Lung microvascular endothelial cell (primary cell): ENCODE measurements at places on chromosomes 3 and 15.

DNA sequence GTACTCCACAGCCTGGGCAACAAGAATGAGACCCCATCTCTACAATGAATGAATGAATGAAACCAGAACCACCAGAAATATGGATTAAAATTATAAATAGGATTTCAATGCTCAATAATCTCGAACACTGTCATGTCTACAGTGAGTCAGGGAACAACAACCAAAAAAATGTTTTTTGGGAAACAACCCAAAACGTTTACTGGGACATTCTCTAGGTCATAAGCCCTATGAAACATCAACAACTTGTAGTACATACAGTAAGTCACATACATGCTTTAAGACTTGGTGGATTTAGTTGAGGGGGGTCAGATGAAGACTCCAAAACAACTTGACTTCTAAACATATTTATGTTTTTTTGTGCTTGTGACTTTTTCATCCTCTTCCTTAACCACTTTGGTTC lies 511.2 kb downstream of the FOXP1 start:
- no peak for DNase-seq

DNA sequence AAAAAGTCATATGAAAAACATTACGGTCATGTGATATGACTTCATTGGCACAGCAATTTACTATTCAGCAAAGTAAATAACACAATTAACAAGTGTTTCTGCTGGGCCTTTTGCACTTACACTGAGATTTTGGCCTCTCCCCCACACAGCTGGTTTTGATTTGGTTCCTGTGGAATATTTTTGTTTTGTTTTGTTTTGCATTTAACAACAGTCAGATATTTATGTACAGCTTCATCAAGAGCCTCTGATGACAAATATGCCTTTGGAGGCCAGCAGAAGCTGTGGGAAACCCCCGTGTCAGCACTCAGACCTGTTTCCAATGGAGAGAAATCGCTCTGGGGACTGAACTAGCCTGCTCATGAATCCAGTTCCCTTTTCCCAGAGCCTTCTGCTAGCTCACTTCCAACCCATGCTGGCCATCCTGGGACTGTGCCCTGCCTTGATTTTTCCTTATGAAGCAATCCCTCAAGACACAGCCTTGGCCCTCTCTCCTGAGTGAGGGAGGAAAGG lies 161.9 kb downstream of the ATG7 start:
- DNase-seq: peak; percentile 69

DNA sequence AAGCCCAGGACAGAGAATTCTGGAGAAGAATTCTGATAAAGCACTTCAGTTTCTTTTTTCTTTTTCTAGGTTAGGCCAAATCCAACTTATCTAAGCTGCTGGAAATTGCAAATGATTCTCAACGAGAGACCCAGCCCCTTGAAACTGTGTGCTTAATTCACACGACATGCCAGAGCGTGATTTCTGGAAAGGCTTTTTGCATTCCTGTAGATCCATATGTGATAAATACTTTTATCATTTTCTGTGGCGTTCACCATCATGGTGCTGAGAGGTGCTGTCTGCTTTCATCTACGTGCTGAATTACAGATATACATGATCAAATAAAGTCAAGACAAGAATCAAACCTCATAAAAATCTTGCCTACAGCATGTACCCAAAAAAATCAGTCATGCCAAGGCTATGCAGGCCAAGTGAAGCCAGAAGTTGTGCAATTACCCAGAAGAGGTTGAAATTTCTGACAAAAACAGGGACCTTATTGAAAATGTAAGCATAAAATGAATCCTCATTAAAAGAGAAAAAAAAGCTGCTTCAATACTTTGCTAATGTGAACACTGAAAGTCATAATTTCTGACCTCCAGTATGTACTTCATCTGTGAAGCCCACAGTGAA lies 10.8 kb upstream of the MEF2A start:
- DNase-seq: no peak

DNA sequence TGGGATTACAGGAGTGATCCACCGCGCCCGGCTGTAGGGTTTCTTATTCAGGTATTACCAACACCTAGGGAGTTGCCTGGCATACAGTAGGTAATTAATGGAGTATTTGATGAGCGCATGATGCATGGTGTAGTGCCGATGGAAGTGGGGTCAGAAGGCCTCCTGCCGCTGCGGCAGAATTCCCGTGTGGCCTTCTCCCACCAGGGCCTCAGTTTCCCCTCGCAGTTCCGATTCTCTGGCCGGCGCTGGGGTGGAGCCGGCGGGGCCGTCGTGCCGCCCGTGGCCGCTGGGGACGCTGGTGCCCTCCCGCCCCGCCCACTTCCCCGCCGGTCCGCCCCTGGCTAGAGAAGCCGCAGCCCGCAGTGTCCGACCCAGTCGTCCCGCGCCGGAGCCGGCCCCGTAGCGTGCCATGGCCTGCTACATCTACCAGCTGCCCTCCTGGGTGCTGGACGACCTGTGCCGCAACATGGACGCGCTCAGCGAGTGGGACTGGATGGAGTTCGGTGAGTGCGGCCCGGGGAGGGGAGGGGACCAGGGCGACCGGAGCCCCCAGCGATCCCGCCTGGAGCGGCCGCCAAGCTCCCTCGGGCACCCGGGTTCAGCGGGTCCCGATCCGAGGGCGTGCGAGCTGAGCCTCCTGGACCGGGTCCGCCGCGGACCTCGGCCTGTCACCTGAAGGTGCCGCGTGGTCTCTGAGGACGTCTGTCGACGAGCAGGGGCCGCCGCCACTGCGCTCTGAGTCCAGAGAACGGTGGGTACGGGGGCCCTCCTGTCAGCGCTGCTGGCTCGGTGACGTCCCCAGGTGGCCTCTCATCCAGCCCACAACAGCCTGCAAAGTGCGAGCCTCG lies at the start of gene IRAK2:
Gene IRAK2, plus strand, starts transcription at position 374 of the 848 bp plus-strand sequence. Its CDS starts 36 bp downstream, at position 410.
- peak; percentile 72 for DNase-seq

DNA sequence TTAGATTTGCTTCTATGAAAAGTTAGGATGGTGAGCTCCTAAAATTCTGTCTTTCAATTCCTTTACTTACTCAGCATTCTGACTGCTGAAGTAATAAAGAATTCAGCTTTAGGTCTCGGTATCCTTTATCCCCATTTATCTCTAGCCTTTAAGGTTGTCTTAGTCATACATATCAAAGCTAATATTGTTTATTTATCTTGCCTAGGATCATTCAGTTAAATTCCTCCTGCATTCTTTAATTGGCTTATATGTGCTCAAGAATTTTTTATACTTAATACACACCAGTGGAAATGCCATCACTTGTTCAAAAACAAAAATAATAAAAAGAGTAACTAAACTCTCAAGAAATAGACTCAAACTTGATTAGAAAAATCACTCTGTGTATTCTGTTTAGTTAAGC lies 507.0 kb downstream of the ZPLD1 start:
- no peak for DNase-seq

DNA sequence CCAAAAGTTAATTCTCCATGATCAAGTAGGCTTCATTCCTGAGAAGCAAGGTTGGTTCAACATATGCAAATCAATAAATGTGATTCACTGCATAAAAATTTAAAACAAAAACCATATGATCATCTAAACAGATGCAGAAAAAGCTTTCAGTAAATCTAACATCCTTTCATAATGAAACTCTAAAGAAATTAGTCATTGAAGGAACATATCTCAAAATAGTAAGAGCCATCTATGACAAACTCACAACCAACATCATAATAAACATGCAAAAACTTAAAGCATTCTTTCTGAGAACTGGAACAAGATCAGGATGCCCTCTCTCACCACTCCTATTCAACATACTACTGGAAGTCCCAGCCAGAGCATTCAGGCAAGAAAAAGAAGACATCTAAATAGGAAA lies 254.1 kb downstream of the AGBL1 start:
- no peak for DNase-seq

DNA sequence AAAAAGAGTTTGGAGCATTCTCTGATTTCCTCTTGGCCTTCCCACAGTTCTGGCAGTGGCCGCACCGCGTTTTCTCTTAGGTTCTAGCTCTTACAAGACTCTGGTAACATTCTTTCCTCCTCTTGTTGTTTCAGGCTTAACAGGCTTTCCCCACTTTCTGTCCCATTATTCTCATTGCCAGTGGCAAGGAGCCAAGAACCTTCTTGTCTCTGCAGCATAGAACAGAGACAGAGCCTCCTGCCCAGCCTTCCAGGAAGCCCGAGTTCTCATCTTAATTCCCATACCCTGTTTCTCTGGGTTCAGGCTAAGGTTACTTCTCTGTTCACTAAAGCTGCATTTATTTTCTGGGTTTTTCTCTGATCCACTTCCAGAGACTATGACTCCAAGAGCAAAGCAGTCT lies 61.1 kb downstream of the DUT start:
- DNase-seq: peak; percentile 71

DNA sequence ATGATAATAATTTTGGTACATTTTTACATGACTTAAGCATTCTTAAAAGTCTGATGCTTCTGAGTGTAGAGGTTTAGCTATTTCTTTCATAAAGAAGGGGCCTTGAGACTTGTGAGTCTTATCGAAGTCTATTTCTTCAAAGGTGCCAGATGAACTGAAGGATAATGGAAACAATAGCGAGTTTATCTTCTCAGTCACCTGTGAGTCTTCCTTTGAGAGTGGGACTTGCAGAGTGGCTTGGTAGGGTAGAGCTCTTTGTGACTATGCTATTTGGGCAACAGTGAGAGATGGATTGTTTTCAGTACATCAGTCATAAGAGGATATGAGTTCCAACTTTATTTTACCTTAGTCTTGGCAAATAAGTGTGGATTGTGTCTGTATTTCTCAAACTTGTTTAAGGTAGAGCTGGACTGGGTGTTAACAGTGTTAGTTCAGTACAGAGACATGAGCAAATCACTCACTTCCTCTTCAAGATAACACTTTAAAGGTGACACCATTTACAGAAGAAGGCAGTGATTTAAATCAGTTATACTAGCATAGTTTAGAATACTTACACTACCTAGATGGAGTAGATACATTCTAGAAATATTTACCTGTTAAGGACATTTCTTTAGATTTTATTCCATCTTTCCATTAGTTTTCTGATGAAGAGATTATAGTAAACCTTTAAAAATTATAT lies 3.2 kb downstream of the AKAP13 start:
- peak; percentile 13 for DNase-seq

DNA sequence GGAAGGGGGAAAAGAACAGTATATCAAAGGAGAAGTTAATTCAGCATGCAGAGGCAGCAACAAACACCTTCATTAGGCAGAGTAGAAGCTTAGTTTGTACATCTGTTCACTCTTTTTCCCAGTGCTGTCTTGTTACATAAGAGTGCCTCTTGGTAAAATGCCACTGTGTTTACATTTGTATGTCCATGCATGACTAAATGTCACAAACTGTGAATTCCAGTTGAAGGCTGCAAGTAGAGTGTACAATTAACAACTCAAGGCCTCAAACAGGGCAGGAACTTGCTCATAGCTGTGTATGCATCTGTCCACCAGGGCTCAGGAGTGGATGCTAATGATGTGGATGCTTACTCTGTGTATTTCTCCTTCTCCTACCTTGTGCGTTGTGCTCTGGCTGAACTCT lies 214.2 kb upstream of the TPM1 start:
- DNase-seq: no peak

DNA sequence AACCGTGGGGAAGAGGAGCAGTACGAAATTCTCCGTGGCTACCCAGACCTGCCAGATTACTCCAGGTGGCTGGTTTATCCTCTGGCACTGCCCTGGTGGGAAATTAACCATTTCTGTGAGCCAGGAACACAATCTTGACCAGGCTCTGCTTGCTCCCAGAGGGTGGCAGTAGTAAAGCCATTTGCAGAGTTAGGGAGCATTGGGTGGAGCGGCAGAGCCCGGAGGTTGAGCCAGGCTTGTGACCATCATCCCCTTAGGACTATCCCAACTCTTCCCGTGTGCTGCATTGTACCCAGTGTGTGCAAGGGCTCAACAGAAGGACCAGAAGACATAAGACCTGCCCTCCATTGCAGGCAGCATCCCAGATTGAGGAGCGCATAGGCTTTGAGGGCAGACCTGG lies 5.3 kb downstream of the KNG1 start:
- peak; percentile 16 for DNase-seq

GRCh38 chr15:99250001-99250400 lies 620 bp upstream of the TTC23 start:
- no peak for DNase-seq

DNA sequence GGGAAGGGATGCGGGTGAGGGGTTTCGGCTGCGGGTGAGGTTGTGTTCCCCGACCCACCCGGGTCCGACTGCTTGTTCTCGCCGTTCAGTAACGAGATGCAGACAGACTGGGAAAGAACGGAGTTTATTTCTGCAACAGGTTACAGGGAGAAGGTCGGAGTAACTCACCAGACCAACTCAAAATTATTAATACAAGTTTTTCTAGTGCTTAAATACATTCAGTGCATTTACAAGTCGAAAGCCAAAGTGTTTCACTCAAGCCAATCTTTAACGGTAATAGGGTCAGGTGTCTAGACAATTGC lies 492 bp upstream of the HIGD1A start:
- DNase-seq: no peak

DNA sequence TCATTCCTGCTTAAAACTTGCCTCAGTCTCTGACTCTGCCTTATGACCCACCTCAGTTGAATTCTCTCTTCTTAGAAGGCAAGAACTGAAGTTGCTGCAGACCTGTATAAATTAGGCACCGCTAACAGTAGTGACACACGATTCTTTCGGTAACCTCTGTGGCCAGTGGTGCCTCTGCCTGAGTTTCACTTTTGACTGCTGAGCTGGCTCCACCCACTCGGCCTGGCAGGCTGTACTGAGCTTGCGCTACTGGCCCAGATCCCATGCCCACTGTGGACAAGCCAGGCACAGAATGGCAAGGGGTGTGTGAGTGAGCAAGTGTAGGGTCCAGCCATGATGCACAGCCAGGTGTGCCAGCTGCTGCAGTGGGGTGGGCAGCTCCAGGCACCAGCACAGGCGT lies 19.1 kb upstream of the EIF1B start:
- no peak for DNase-seq

DNA sequence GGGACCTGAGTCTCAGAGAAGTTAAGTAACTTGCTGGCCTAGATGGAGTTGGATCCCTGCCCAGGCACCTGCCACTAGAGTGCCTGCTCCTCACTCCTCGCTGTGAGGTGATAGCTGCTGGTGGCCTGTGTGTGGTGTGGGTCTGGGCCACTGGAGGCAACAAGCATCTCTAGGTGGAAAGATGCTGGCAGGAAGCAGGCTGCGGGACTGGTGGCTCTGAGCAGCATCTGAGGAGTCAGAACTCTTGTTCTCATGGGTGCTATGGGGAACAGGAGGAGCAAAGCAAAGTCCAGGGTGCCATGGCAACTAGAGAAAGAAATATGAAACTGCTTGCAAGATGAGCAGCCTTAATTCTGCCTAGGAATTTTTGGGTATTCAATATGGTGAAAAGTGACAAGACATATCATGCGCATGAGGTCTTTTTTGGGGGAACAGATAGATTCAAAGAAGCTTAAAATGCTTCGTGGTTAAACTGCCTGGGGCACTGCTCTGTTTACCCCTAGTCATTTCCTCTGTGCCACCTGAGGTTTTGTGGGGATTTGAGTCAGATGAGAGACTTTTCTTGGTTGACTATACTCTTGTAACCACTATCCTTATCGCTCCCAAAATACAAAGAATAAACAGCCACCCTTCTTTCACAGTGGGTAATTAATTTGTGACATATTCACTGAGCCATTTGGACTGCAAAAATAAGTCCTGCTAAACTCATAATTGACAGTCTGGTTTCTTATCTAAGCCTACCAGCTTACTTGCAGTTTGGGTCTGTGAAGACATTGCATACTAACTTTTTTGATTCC lies 50.3 kb downstream of the MED12L start:
- DNase-seq: no peak

GRCh38 chr3:32285891-32286290 lies 47.4 kb downstream of the CMTM8 start:
- peak; percentile 45 for DNase-seq
